ENCODE measurements at places on chromosomes 7 and 10.

DNA sequence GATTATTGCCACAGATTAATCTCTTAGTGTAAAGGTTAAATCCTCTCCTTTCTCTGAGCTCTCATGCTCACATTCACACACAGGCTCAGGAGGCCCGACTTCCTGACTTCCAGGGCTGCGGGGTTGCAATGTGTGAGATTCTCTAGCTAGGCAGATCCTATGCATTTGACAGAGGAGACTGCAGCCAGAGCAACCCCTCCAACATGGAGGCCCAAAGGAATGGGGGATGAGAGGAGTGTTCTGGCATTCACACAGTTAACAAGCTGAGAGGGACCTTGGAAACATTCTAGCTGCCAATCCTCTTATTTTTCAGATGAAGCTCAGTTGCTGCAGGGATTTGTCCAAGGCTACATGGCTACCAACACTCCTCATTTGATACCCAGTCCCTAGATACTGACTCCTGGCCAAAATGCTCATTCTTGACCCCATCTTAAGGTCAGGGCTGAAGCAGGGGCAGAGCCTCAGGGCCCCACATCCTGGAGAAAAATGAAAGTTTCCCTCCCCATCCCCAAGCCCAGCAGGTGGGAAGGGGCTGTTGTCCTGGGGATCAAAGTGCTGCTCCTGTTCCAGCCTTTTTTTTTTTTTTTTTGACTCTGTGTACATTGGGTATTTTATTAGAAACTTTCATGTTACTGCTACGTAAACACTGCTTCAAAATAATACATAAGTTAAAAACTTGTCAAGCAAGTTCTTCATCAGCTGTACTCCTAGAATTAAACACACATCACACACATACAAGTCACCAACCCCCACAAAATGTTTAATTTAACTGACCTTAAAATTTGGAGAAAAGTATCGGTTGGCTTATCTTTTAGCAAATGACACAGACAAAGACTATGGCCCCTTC, 325.6 kb downstream of the PLXNA4 start:
- no peak for DNase-seq

GRCh38 chr7:135164357-135165061, 6.0 kb downstream of the CYREN start:
- DNase-seq, result no peak

- DNase-seq, result no peak
These were observed 355.4 kb downstream of the HGF start for GRCh38 chr7:81414411-81414810.

DNA sequence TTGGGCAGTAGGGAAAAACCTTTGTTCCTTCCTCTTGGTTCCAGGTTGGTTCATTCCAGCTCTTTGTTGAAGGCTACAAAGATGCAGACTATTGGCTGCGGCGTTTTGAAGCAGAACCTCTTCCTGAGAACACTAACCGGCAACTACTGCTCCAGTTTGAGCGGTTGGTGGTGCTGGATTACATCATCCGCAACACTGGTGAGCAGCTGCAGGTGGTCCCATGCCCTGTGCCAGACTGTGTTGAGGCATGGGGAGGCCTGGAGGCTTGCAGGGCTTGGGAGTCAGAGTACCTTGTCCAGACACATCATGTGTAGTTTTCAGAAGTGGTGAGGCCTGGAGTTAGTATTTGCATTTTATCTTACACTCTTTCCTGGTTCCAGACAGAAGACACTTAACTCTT, 16.3 kb downstream of the PI4K2A start:
- DNase-seq, result no peak

GRCh38 chr7:143387156-143387975, 6.2 kb downstream of the ZYX start:
- no peak for DNase-seq

- DNase-seq, result no peak
These were observed 134.2 kb downstream of the SND1 start for GRCh38 chr7:127786184-127786583.

DNA sequence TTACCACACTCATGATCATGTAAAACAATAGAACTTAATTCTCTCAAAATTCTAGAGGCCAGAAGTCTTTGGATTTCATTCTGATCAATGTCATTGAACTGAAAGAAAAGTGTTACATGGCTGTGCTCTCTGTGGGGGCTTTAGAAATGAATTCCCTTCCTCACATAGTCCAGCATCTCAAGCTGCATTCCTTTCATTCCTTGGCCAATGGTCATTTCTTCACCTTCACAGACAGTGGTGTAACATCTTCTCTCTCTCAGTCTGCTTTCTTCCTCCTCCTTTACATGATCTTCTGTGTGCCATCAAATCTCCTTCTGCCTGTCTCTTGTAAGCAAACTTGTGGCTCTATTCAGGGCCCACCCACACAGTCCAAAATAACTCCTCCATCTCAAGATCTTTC, 735.3 kb downstream of the SUGCT start:
- DNase-seq, result no peak

GRCh38 chr10:104429846-104430245, 76.2 kb downstream of the CFAP58 start:
- DNase-seq, result no peak

DNA sequence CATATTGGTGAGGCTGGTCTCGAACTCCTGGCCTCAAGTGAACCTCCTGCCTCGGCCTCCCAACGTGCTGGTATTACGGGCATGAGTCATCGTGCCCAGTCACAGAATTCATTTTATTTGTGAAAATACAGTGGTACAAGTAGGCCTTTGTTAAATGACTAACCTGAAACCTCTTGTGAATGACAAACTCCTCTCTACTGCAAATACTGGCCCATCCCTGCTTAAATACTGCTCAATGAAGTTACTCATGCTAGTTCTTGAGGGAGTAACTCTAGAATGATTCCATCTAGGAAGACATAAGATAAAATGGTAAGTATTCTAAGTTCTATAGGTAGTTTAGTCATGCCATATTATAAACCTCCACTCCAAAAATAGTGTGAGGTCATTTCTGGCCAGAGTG, 80.7 kb downstream of the UBE2H start:
- no peak for DNase-seq

DNA sequence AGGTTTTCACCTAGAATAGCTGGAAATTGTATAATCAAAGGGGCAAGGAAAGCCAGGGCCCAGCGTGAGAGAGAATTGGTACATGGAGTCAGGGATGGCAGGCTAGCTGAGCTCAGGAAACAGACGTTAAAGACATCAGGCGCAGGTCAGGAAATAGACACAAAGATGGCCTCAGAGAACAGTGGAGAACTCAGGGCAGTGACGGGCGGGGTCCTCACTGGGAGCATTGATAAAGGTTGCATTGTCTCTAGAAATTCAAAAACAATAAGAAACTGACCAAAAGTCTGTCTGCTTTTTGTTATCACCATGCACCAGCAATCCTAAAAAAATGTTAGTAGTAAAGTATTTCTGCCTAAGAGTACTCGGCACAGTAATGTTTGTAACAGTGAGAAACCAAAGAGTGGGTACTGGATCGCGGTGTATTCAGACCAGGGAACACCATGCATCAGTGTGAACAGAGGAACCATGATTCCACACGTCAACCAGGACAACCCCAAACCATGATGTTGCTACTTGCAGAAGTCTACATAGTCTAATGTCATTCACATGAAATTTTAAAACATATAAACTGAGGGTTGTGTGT, 81.9 kb upstream of the AUTS2 start:
- DNase-seq, result no peak

- DNase-seq, result no peak
These were observed 1.6 kb downstream of the TCF7L2 start for GRCh38 chr10:112951359-112952281.
